ENCODE measurements at places on chromosomes 2 and 18.

DNA sequence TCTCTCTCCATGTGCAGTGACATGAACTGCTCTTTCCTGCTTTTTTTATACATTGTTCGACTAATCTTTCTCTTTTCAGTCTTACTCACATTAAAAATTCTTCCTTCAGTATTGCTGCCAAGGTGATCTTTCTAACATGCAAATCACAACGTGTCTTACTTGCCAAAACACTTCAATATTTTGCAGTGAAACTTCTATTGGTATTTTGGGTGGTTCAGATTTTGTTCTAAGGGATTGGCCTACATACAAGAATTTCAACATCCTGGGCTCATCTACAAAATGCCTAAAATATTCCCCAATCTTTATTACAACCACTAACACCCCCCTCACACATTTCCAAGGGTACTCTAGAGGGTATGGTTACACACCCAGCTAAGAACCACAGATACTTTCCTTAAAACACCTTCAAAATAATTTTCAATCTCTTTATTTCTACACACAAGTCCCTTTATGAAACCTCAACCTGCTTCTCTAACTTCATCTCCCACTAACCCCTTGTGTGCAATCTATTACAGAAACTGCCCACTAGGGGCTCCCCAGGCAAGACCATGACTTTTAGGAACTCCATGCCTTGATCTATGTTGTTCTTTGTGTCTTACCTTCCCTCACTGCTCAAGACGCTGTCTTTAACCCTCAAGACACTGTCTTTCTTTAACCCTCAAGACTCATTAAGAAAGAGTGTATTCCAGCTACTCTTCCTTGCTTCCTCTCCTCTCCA is 50.9 kb downstream of the COL3A1 start:
- DNase-seq = no peak

- no peak for DNase-seq
Observed at GRCh38 chr2:236601316-236602202, 31.9 kb downstream of the ACKR3 start.

- DNase-seq = no peak
Observed at GRCh38 chr2:204693262-204693661, 148.0 kb downstream of the PARD3B start.

DNA sequence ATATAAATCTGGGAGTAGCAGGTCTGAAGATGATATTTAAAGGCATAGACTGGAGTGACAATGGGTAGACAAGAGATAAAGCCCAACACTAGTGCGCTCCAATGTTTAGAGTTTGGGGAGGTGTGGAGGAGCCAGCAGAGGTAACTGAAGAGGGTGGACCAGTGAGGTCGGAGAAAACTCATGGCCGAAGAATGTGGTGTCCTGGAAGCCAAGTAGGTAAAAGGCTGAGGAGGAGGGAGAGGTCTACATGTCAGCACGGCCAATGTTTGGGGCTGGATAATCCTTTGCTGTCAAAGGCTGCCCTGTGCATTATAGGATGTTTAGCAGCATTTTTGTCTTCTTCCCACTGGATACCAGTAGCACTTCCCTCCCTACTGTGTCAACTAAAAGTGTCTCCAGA is 78.8 kb upstream of the KCNE4 start:
- DNase-seq = no peak

DNA sequence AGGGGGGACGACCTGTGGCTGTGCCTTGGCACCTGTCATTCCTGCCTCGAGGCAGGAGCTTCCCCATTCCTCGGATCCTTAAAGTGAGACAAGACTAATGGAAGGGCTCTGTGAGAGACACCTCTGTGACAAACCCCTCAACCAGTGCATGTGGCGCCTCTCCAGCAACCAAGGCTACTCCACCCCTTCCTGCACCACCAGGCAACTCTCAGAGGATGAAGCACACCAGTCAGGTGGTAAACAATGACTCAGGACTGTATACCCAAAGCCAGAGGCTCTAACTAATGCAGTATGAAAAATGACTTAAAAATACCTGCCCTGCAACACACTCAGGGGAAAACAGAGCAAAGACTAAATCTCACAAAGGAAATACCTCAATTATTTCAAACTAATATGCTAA is 136.9 kb downstream of the UXS1 start:
- DNase-seq = no peak

GRCh38 chr2:113058998-113059960 is at the start of gene IL36RN:
Gene IL36RN, plus strand, starts transcription at chr2:113059198. Its CDS starts 241 bp downstream, at chr2:113059439.
- no peak for DNase-seq

- DNase-seq = no peak
Observed at GRCh38 chr18:79193826-79194225, 124.6 kb downstream of the ATP9B start.

DNA sequence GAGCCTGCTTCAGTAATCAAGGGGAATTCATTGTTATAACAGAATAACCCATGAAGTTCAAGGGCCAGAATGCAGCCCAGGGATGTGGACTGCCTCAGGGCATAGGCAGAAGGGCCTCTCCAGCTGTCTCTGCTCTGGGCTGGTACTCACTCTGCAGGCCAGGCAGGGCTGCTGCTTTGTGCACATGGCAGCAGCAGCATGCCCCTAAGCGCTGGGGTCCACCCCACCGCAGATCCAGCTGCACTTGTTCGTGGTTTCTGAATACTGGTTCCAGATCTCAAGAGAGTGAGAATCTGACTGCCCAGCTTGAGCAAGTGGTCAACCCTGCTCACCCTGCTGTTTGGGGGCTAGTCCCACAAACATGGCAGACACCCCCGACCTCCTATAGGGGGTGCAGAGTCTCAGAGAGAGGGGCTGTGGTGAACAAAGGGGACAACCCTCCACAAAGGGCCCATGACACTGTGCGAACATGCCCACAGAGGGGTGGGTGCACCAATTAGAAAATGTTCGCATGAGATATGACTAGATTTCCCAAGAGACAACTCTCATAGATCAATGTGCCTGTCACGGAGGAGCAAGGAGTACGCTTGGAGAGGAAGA is 87.3 kb downstream of the ACTR3 start:
- DNase-seq = no peak

GRCh38 chr2:75138528-75138927 is 60.8 kb downstream of the TACR1 start:
- no peak for DNase-seq

DNA sequence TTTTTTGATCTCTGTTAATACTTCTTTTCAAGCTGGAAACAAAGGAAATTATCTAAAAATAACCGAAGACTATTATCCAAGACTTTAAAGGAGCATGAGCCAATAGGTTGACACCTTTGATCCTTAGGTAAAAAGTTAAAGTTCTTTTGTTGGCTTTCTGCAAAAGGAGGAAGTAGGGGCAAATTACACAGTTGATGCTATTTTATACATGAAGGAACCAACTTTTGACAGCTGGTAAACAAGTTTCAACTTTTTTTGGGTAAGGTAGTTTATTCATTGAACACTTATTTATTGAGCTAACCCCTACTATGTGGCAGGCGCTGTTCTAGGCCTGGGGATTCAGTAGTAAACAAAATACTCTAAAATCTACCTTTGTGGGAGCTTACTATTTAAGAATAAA is 66.6 kb upstream of the ZEB2 start:
- no peak for DNase-seq

DNA sequence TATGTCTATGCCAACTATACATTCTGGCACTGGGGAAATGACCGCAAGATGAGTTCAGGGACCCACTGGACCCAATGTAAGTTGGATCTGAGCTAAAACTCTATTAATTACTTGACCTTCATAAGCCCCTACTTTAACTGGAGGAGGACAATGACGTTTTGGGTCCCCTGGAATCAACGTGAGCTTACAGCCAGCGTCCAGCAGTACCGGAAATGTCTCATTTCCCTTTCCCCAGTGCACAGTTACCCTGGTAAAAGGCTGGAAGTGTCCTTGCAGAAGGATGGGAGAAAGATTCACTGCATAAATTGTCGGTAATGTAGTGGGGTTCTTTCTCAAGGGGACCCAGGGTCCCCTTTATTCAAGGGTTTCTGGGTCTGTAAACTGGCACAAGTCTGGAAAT is 1297.6 kb upstream of the ACVR2A start:
- DNase-seq = no peak

DNA sequence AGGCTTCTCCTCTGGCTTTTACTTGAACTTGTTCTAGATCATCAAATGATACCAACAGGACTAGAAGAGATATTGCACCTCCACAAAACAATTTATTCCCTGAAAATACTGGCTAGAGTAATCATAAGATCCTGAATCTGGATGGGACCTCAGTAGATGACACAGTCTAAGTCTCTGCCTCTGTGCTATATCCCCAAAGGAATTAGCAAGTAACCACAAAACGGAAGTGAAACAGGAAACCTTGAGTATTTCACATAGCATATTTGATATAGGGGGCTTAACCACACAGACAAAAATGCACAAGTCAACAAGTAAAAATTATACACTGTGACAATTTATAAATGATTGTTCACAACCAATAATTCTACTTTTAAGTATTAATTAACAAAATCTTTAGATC is 456.9 kb upstream of the TNP1 start:
- DNase-seq = no peak

DNA sequence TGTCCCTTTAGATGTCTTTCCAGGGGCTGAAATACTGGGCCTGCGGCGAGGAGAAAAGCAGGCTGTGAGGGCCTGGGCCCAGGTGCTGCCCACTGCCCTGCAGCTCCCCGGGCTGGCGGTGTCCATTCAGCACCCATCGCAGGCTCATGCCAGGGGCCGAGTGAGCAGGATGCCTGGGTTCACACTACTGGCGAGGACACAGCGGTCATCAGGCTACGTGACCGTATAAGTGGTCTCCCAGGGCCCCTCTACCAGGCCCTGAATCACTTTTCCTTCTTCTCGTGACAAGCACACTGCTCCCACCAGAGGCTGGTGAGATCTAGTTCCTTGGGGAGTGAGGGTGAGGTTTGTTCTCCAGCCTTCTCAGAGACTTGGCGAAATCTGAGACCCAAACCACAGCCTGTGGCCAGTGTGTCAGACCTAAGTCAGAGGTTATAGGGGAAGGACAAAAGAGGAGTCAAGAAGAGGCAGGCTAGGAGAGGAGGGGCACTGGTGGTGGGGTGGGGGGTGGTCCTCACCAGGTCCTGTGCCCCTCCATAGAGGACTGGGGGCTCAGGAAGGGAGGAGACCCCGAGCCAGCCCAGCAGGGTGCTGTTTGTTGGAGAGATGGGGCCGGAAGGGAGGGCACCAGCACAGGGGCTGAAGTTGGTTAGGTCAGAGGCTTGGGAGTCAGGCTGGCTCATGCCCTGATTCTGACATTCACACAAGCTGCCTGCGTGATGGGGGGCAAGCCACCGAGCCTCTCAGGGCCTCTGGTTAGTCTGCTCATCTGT is 6.6 kb upstream of the SEMA4C start:
- no peak for DNase-seq

- peak; percentile 70 for DNase-seq
Observed at GRCh38 chr2:226030788-226031646, 631.5 kb downstream of the NYAP2 start.

GRCh38 chr2:183179156-183179555 is 54.9 kb downstream of the NUP35 start:
- DNase-seq = no peak

- no peak for DNase-seq
Observed at GRCh38 chr2:215904101-215904500, 109.2 kb downstream of the MREG start.

GRCh38 chr2:147998203-147998602 is 22.3 kb downstream of the ORC4 start:
- DNase-seq = no peak

- DNase-seq = no peak
Observed at GRCh38 chr2:98886066-98886554, 49.9 kb downstream of the CRACDL start.
